Activated effector memory CD4-positive, alpha-beta T cell treated with Interleukin-2 at 50 U/mL for 16 hours (primary cell): ENCODE measurements at places on chromosomes 3 and 15.

DNA sequence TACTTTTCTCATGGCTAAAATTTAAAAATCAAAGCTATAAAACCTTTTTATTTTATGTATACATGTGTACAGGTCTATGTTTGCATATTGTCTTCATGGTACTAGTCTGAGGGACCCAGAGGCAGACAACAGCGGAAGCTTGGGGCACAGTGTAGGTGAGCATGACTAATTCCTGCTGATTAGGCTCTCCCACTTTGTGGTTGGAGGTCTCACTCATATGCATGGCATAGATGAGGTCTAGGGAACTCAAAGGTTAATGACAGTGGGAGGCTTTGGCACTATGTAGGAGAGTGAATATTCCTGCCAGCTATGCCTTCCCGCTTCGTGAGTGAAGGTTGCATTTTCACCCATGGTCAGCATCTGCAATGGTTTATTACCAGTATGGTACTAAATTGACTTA is 47.5 kb upstream of the AADACL2 start:
- no peak for DNase-seq

GRCh38 chr3:185399737-185400667 is 37.1 kb downstream of the MAP3K13 start:
- no peak for DNase-seq

DNA sequence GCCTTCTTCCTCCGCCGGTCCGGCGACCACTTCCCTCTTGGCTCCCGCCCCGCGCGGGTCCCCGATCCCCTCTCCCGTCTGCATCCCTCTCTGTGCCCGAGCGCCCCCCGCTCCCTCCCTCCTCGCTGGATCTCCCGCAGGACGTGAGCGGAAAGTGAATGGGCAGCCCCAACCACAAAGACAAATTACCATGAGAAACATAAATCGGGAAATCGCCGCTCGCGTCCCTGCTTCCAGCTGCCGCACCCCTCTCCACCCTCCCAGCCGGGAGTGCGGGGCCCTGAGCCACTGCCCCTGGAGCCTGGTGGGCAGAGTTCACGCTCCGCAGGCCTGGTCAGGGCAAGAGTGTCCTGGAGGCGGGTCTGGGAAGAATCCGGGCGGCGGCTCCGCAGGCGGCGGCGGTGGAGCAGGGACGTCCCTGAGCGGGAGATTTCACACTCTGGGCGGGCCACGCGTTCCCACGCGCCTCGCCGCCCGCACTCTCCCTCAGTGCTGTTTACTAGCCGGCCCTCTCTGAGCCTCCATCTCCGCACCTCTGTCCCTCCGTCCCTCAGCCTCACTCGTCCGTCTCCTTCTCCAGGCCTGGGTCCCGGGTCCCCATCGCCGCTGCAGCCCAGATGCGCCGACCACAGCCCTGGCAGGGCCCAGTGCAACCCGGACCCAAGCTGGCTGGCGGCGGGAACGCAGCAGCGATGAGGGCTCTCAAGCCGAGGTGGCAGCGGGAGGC is 835 bp downstream of the SEMA5B start:
- DNase-seq = no peak

DNA sequence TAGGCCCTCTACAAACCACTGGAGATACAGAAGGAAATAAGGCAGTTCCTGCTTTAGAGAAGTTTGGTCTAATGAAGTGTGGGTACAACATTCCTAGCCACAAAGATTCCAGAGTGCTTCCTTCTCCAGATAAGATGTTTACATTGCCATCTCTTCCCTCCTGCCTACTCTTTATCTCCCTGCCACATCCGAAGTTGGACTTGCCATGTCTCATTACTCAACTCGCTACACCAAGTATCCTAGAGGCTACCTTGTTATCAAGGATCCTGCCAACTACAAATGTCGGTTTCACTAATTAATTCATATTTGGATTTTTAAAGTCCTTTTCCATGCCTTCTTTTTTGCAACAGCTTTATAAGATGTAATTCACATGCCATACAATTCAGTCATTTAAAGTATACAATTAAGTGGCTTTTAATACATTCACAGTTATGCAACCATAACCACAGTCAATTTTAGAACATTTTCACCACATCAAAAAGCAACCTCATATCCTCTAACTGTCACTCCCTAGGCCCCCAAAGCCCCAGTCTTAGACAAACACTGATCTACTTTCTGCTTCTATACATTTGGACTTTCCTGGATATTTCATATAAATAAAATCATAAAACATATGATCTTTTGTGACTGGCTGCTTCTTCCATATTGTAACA is 53.7 kb upstream of the CSTA start:
- DNase-seq = no peak

DNA sequence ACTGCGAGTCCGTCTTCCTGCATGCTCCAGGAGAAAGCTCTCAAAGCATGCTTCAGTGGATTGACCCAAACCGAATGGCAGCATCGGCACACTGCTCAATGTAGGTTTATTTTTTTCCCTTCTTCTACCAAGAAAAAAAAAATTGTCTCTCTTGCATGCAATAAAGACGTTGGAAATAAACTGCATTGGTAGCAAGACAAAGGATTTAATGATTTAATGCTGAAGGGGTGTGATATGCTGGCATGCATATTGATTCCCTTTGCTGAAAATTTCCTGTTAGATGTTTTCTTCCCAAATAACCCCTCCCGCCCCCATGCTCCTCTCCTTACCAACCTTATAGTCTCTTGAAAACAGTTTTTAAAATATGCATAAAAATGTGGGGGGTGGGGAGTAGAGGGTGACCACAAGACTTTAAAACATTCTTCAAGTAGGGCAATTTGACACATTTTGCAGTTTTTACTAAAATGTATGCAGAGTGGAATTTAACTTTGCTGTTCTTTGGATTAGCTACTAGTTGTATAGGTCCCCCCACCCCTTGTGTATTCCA is 799 bp downstream of the RARB start:
- DNase-seq = no peak

DNA sequence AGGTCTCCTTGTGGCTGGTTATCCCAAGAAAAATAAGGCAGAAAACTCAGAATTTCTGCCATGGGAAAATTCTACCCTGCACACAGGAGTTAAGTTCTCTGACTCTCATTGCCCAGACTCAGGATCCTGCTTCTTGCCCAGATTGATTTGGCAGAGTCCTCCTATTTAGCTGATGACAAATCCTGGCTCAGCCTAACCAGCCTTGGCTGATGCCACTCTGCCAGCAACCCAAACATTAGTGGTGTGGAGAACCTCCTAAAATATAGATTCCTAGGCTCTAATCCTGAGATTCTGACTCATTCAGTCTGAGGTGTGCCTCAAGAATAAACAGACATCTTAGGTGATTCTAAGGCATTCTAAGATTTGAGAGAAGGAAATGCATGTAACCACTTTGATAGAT is 60.5 kb upstream of the ACTC1 start:
- DNase-seq = no peak

DNA sequence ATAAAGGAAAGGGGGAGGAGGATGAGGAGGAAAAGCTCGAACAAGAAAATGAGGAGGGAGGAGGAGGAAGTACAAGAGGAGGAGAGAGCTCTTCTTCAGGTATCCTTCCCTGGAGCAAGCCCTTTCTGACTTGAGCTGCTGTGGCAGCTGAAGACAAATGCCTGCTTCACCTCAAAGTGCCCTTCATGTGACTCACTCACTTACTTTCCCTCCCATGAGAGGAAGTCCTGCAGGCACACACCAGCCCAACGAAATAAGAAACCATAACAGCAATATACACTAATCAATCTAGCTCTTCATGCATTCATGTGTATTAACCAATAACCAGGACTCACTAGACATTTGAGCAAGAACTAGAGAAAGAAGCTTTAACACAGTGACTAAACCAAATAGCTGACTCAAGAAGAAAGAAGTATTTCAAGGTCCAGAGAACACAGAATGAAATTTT is 251.9 kb downstream of the IGSF11 start:
- DNase-seq = no peak

DNA sequence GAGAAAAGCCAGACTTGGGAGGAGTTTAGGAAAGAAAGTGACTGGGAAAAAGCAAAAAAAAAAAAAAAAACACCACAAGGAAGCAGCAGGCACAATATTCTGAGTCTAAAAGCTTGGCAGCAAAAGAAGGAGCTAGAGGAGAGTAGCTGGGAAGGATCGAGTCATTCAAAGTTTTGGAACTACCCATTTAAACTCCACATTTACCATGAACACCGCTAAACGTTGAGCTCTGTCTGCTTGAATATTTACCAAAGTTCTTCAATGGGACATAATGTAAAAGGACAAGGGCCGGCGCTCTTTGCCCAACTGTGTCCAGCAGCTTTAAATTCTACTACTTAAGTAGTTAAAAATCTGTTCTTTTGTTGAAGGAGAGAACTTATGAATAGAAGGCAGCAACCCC is 481.9 kb downstream of the FOXP1 start:
- no peak for DNase-seq

GRCh38 chr15:74291101-74292071 is 55.3 kb downstream of the CCDC33 start:
- peak; percentile 34 for DNase-seq

DNA sequence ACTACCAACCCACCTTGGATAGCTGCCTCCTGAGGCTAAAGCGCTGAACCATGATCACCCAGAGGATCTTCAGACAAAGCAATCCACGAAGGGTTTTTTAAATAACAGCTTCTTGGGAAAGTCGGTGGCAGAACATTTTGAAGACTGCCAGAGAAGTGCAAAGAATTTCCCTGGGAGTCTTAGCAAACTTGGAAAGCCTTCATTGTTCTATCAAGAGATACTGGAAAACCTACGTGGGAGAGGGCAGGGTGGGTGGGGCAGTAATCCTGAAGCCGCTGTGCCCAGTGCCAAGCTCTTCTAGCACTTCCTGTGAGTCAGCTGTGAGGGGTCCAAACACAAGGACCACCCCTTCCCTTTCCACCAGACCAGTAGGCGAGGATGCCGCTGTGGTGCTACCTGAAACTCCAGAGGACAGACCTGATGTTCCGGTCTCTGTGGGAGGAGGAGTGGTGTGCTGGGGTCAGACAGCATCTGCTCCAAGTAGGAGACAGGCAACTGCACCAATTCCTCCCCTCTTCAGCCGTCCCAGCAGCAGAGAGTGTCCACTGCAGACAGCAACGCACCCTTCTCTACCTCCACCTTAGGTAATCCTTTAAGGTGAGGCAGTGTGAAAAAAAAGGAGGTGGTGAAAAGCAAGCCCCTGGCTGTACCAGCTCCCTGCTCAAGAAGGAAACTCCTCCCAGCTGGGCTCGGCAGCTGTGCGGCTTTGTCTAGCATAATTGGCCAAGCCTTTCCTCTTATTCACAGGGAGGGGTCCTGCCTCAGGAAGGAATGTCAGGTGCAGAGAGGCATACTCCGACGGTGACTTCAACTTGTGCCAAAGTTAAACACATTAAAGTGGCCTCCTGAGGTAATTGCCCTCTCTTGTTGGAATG is 99.0 kb downstream of the TMCC1 start:
- no peak for DNase-seq

- no peak for DNase-seq
Measured at GRCh38 chr3:16028604-16029003, 145.9 kb upstream of the GALNT15 start.

GRCh38 chr15:51799282-51800252 is 29.9 kb upstream of the TMOD3 start:
- DNase-seq = no peak

DNA sequence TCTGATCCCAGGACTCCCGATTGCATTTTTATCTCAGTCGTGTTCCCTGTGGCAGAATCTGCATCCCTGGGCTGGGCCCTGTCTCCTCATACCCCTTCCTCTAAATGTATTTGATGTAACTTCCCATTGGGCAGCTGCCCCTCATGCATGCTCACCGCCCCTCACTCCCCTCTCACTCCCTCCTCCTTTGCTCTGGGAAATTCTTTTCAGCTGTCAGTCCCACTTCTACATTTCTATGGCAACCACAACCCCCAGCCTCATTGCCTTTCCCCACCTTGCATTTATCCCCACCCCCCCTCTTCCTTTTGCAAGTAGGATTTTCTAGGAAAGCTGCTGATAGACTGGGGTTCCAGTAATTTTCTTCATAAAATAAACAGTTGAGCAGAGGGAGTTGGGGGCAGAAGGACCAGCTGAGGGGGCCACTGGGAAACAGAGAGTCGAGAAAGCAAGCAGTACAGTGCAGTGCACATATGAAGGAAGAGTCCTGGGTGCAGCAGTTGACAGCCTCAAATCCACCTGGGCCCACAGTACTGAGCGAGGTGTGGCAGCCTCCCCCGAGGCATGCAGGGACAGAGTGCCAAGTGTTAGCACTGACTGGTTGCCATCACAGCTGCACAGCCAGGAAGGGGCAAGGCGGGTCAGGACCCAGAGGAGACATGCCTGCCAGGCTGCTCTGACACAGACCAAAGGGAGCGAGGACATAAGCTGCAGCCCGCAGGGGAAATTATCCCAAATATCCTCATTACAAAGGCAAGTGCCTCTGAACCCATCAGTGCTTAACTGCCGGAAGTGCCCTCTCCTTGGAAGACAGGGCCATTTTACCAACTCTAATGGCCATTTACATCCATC is 476.3 kb downstream of the EPHB1 start:
- DNase-seq = no peak

- no peak for DNase-seq
Measured at GRCh38 chr3:16494814-16495431, 18.6 kb downstream of the RFTN1 start.

DNA sequence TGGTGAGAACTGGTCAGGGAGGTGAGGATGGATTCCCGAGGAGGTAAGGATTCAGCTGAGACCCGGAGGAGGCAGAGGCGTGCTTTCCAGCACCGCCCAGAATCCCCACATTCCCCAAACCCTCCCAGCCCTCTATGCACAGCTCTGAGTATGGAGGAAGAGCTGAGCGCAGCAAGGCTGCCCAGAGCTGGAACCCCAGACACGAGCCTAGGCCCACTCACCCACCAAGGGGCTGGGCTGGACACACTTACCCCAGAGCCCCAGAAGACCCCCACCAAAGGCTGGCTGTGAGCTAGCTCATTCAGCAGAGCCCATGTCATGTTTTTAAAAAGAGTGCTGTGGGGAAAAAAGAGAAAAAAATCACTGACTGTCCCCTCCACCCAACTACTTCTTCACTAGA is 271.5 kb downstream of the XXYLT1 start:
- no peak for DNase-seq

DNA sequence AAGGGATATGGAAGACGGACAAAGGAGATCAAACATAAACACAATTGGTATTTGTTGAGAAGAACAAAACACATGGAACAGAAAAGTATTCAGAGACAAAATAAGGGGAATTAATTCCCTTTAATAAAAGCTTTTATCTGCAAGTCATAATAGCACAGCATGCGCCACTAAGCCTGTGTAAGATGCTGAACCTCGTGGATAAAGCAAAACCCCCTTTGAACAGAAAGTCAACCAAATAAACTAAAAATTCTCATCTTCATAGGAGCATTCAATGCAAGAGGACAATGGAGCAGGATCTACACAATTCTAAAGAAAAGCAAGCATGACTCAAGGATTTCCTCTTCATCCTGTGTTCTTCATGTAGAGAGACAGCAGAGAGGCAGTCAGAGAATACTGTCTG is 274.3 kb upstream of the GOLGA6L4 start:
- no peak for DNase-seq

DNA sequence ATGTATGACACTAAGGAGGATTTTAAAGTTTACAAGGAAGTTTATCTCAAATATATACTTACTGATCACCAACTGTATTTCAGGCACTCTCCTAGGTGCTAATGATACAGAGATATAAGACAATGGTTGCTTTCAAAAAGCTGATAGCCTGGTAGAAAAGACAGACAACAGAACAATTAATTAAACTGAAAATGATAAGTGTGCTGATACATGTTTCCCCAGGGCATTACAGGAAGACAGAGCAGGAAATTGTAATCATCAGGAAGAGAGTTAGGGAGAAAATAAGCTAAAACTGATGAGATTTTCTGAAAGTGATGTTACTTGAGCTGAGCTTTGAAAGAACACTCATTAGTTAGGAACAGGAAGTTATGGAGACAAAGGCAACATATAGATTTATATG is 229.7 kb downstream of the RSRC1 start:
- DNase-seq = no peak

GRCh38 chr3:190840146-190840545 is 22.3 kb downstream of the GMNC start:
- DNase-seq = no peak
